ENCODE measurements at places on chromosomes 4 and X.

GRCh38 chr4:77065382-77065781 lies 10.4 kb downstream of the CCNI start:
- no peak for DNase-seq

DNA sequence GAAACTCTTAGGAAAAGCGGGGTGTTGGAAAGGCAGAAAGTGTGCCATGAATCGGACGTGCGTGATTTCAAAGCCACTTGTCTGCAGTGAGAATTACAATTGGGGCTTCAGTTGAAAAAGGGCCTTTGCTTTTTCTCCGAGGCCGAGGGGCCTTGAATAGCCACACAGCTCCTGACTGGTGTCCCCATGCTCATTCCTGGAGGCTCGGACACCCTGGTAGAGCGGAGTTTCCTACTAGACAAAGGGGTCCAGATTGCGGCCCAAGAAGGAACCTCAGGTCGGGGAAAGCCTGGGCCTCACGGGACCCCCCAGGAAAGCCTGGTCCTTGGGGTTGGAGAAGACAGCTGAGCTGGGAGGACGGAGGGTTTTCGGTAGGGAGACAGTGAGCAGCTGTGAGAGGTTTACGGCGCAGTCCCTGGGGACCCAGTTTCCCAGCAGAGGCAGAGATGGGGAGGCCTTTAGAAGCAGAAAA lies 3.0 kb upstream of the SHOX start:
- DNase-seq, result no peak

DNA sequence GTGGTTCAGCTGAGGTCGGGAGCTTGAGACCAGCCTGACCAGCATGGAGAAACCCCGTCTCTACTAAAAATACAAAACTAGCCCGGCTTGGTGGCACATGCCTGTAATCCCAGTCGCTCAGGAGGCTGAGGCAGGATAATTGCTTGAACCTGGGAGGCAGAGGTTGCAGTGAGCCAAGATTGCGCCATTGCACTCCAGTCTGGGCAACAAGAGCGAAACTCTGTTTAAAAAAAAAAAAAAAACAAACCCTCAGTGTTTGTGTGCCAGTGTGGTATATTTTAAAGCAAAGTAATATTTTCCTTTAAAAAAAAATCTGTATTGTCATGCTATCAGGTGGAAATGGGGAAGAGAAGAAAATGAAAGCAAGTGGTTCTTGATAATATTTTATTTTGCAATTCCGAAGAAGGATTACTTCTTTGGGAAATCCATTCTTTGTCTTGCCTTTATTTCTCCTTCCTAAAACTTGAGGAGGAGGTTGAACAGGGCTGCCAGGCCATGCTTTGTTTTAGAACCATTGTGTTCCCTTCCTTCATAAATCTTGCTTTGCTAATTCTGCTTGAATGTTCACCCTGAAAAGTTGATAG lies 14.4 kb downstream of the ALG13 start:
- DNase-seq, result no peak

DNA sequence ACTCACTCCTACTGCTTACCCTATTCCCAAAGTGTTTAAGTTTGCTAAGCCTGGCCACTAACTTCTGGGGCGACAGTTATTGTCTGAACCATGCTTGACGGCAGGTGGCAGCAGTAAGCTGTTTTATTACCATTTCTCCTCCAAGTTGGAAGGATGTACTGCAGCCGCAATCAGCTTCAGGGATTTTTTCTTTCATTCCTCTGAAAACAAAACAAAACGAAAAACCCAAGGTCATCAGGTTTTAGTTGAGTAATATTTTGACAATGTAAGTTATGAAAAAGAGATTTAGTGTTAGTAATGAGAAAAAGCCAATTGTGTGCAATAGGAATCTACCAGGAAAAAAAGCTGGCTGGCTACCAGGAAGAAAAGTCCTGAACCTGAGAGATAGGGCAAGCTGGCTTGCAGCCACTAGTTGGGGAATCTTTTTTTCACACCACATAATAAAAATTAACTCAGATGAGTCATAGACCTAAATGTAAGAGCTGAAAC lies 13.2 kb upstream of the RAB9B start:
- DNase-seq, result peak; percentile 12

GRCh38 chrX:123201720-123202119 lies 17.6 kb downstream of the GRIA3 start:
- DNase-seq, result no peak

GRCh38 chrX:125507119-125507518 lies 187.4 kb downstream of the TEX13C start:
- DNase-seq, result no peak

DNA sequence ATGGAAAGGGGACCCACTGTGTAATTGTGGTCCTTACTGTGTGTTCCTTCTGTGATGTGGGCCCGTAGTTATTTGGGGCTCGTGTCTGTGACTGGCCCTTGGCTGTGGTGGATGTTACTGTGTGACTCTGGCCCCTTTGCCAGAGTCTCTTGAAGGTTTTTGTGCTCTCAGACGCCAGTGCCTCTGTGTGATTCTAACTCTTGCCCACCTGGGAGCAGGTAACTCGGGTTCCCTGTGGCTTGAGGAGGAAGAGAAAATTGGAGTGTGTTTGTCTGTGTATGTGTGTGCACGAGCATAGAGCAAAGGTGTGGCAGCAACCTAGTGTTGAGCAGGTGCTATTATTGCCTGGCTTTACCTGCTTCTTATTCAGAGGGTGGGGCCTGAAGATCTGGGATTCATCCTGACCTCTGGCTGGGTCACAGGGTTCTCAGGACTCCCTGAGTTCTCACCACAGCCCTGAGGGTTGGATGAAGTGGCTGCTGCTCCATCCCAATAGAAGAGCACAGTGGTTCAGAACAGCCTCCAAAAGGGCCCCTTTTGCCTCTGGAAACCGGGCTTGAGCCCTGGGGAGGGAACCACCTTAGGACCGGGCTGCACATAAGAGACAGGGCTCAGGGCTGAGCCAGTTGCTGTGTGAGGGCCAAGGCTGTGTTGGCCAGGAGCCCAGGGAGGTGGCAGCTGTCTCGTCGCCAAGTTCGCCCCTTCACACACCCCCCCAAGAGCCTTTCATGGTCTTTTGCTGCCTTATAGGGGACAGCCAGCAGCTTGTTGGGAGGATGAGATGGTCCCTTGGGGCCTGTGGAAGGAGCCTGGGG lies 1.3 kb downstream of the RBM10 start:
- DNase-seq, result no peak

DNA sequence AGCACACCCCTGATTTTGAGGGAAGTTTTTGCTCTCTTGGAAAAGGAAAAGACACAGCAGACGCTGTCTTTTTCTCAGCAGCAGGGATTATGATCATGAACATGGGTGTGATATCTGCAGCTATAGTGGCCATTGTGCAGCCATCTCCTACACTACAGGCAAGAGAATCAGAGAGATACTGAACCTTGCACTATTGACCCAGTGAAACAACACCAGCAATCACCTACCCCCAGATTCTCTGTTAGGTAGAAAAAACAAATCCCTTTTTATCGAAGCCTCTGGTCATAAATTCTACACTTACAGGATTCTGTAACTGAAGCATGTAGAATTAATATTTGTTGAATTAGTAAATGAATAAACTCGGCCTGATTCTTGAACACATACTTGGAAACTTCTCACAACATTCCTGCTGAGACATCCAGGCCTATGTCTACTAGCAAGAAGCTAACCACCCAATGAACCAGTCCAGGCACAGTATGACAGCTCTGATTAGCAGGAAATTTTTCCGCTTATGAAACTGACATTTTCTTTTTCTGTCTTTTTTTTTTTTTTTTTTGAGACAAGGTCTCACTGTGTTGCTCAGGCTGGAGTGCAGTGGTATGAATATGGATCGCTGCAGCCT lies 5.0 kb upstream of the AFAP1 start:
- no peak for DNase-seq

DNA sequence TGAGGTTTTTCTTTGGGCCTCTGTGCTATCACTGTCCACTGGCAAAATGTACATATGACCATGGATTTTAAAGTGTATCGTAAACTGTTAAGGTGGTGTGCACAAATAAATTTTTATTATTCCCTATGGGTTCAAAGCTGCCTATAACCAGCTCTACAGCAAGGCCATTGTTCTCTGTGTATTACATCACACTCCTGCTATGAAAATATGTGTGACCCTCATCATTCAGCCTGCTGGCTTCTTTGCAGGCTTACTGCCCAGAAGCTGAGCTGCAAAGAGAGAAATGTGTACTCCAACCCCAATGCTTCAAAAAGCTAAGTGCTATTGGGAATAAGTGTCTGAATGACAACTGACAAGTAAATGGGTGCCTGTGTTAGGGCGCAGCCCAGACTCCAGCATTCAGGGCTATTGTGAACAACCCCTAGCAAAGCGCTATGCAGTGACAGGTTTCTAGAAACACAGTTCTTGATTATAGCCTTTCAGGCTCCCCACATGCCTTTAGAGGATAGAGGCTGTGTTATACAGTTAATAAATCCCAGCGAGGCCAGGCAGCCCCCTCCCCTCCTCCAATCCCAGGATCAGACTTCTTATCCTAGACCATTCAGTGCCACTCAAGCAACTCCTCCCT lies 220.4 kb upstream of the RADX start:
- DNase-seq, result no peak

- DNase-seq, result no peak
Measured at GRCh38 chrX:133951098-133951497, 34.3 kb downstream of the GPC3 start.

GRCh38 chr4:169249214-169249973 lies 21.4 kb downstream of the SH3RF1 start:
- no peak for DNase-seq

DNA sequence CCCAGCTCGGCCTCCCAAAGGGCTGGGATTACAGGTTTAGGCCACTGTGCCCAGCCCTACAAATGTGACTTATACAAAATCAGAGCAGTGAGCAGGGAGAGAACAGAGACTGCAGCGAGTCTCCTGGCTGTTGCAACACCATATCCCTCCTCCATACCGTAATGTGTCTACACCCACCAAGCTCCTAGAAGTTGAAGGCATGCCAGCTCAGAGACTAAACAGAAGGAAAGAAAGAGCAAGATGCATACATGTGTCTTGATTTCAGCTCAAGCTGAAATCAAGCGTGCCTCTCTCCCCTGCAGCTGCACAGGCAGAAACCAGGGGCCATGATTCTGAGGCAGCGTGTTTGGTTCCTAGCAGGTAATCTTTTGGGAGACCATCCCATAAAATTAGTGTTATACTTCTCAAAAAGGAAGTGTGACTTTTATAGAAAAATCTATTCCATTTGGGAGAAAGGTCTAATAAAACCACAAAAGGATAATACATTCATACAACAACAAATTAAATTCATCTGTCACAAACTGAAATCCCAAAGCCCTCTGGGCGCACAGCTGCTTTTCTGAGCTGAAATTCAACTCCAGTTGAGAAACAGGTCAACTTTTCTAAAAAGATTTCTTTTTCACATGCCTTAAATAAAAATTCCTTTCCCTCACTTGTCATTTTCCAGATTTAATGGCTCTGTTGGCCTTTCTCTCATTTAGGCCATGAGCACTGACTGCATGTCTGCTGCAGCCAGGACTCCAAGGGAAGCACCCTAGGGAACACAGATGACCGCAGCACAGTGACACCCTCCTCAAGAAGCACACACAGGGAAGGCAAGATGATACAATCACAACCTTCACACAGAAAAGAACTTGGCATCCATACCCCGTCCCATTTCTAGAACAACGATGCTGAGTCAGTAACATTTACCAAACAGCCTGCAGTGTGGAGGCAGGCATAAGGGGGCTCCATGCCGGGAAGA lies 34.4 kb downstream of the AFAP1 start:
- DNase-seq, result no peak

GRCh38 chr4:1177274-1178141 lies 5.1 kb upstream of the SPON2 start:
- no peak for DNase-seq

DNA sequence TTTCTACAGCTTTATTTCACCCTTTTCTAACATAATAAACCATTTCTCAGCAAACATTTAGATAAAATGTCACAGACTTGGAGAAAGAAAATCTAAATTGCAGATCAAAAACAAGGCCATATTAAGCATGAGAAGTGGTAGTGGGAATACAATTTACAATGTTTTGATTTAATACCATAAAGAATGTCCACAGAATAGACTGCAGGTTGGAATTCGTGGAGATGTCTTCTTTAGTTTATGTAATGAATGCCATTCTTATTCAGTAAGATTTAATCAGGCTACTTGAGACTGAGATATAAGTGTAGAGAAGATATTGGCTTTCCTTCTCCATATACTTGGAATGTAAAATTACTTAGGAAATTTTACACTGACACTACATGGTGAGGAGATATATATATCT lies 91.9 kb upstream of the ZFP42 start:
- no peak for DNase-seq

- no peak for DNase-seq
Measured at GRCh38 chr4:61753739-61754138, 553.6 kb downstream of the ADGRL3 start.

DNA sequence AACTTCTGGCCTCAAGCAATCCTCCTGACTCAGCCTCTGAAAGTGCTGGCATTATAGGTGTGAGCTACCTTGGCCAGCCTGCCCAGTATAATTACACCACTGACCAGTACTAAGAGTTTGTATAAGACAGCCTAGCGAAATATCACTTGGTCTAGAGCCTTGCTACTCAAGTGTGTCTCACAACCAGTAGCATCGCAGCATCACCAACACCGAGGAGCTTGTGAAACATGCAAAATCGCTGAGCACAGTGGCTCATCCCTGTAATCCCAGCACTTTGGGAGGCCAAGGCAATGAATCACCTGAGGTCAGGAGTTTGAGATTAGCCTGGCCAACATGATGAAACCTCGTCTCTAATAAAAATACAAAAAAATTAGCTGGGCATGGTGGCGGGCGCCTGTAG lies 102.0 kb upstream of the GATB start:
- DNase-seq, result no peak

DNA sequence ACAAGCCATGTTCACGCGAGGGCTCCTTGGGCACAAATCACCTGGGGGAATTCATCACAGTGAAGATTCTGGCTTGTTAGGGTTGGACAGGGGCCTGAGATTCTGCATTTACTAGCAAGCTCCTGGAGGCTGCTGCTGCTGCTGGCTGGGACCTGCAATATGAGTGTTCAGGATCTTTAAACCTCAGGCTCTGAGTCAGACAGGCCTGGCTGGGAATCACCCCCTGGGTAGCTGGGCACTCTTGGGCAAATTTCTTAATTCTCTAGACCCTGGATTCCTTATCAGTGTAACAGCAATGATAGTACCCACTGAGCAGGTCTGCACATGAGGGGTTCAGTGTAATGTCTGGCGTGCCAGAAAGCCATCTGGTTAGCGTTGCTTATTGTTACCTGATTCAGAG lies 101.5 kb downstream of the DHX15 start:
- no peak for DNase-seq

DNA sequence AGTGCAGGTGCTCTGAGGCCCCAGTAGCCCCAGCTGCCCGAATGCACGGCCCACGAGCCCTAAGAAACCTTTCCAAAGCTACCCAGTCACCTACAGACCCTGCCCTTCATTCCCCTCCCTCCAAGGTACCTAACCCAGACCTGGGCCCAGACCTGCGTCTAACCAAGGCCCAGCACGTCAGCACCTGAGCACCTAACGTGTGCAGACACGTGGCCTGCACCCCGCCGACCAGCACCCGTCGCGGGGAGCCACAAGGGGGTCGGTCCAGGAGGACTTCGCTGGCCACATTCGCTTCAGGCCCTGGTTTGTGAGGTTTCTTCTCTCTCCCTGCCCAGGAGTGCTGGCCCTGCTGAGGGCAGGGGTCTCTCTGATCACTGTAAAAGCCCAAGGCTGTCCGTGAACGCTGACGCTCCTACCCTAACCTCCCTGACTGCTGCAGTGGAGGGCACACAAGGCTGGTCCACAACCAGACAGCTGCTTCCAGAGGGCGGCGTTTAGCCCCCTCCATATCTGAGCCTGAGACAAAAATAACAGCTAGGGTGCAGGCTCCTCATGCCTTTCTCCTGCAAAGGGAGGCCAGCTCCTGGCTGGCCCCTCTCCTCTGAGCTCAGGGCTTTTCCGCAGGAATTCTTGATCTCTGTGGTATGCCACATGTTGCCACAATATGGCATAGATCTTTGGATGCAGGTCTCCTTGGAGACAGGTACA lies 31.8 kb downstream of the WDR1 start:
- DNase-seq, result no peak

All from SW 1271 (cell line).